Fibroblast of skin of left quadriceps (primary cell): ENCODE measurements at places on chromosomes 5 and 9.

- no peak for DNase-seq
Measured at GRCh38 chr9:16653491-16654399, 216.7 kb downstream of the BNC2 start.

- no peak for DNase-seq
Measured at GRCh38 chr5:178215280-178216002, 11.1 kb downstream of the HNRNPAB start.

- peak; percentile 87 for DNase-seq
Measured at GRCh38 chr5:53360811-53361210, 119.6 kb upstream of the FST start.

- peak; percentile 25 for DNase-seq
Measured at GRCh38 chr9:34413231-34413852, 36.6 kb upstream of the MYORG start.

- DNase-seq = no peak
Measured at GRCh38 chr9:97510797-97511654, 9.6 kb downstream of the TMOD1 start.

DNA sequence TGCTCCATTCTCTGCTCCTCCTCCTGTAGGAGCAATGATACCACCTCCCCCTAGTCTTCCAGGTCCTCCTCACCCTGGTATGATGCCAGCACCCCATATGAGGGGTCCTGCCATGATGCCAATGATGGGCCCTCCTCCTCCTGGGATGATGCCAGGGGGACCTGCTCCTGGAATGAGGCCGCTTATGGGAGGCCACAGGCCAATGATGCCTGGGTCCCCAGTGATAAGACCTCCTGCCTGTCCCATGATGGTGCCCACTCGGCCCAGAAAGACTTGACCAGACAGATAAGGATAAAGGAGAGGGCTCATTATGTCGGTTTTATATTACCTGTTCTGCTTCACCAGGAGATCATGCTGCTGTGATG lies 26.2 kb upstream of the IQGAP2 start:
- DNase-seq = no peak

GRCh38 chr9:80791836-80792235 lies 897.5 kb downstream of the TLE1 start:
- no peak for DNase-seq

DNA sequence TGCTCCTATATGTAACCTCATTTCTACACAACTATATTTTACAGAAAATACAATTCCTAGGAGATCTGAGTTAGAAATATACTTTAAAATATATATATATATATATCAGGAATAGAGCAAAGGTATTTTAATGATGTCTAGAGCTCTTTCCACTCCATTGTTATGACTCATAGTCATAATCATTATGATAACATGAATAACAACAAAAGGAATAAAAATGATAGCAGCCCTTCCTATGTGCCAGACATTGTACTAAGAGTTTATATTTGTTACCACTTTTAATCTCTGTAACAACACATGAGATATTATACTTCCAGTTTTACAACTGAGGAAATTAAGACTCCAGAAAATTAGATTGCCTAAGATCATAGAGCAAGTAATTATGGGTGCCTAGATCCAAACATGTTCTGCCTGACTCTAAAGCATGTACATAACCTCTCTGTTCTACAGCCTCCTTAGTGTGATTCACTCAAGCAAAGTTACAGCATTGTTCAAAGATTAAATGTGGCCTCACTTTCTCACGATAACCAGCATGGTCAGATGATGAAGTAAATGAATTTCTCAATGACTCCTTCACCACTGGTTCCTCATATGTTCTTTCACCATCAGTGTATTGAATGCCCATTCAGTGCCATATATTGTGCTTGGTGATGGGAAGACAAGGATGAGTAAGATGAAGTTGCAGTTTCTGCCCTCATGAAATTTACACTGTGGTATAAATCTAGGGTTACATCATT lies 452.1 kb downstream of the EFNA5 start:
- DNase-seq = no peak

DNA sequence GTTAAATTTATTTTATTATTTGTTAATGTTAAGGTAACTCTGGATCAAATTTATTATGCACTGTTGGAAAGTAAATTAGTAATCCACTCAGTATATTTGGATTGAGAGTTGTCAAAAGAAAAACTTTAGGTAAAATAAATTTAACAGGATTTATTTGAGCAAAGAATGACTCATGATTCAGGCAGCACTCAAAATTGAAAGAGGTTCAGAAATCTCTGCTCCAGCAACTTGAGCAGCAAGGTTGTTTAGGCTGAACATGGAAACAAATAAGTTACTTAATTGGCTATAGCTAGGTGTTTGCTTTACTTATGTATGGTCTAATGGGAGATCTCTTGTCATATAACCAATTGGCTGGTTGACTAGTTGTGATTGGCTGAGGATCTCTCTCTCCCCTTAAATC lies 296.2 kb upstream of the EDIL3 start:
- DNase-seq = no peak

- no peak for DNase-seq
Measured at GRCh38 chr5:90494043-90494442, 19.4 kb downstream of the POLR3G start.

GRCh38 chr9:135949501-135950134 lies 11.6 kb downstream of the UBAC1 start:
- no peak for DNase-seq

- DNase-seq = no peak
Measured at GRCh38 chr5:10577371-10578292, 13.8 kb downstream of the ANKRD33B start.

- DNase-seq = no peak
Measured at GRCh38 chr5:157371655-157372471, 88.2 kb upstream of the NIPAL4 start.

GRCh38 chr9:133919253-133920115 lies 72.6 kb downstream of the VAV2 start:
- DNase-seq = no peak

GRCh38 chr9:10168241-10168640 lies 444.6 kb downstream of the PTPRD start:
- DNase-seq = no peak

- DNase-seq = no peak
Measured at GRCh38 chr5:137015540-137016116, 483.5 kb downstream of the SPOCK1 start.

DNA sequence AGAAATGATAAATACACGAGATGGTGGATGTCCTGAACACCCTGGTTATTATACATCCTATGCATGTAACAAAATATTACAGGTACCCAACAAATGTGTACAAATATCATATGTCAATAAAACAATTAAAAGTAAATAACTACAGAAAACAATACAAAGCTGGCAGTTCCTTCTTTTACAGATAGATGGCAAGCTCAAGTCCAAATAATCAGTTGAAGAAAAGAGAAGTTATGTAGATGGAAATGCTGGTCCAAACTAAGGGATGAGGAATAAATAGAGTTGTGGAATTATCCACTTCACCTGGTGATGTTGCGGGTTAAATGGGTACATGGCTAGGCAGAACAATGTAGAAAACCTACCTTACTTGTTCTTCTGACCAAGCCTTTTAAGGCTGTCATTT lies 79.4 kb downstream of the PALM2AKAP2 start:
- DNase-seq = no peak

DNA sequence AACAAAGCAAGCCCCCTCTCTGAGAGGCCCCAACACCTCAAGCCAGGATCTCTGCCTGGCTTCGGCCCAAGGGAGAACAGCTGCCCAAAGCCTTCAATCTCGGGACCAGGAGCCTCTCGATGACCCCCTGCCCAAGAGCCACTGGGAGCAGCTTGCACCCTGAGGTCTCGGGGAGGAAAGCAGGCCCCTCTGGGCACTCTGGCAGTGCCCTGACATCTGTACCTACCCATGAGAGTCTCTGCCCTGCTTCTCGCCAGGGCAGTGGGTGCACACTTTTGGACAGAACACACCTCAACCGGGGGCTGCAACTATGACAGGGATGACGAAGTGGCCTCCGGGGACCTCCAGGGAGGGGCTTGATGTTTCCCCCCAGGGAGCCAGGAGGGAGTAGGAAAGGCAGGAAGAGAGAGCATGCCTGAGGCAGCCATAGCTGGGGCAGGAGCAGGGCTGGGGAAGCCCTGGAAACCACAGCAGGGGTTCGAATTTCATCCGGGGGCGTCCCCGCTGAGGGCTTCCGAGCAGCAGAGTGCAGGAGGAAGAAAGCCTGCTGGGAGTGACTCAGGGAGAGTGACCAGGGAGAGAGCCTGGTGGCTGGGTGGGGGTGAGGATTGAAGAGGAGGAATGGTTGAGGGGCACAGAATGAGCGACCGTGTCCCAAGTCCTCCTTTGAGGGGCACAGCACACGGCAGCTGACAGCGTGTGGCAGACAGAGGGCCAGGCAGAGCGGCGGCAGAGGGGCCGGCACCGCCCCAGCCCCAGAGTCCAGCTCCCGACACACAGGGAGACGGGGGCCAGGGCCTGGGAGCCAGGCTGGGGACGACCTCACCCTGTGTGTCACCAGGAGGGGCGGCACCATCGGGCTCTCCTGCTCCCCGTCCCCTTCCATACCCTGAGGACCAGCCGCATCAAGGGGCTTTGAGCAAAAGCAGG lies 1.8 kb downstream of the LPCAT1 start:
- DNase-seq = peak; percentile 39

DNA sequence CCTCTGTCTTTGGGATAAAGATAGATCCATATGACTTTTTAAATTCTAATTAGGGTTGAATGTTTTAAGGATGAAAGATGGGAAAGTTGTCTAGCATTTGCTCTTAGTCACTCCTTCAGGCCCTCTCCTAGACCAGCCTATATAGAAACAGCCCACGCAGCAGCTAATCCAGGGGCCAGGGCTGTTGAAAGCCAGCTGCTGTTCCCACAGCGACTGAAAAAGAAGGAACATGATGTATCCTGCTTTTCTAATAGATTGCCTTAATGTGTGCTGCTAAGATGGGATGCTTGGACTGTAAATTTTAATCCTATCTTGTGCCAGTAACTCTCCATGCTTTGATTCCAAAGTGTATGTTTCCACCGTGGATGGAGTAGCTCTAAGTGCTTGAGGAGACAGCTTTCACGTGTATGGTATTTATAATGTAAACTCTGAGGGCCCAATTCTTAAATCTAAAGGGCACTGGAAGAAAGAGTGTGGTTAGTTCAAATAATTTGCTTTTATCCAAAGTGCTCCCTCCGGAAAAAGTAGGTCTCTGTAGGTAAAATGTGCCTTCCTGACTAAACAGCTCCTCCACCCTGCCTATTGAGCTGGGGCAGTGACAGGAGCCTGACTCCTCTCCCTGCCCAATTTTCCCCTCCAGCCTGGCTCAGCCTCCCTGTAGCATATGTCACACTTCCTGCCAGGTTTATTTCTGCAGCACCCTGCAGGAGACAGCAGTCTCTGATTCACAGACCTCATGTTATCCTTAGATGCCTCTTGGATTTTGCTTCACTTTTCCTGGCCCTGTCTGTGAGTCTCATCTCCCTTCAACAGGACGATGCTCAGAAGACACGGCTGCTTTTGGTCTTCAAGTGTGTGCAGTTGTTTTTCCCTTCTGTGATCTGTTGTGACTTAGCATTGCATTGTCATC lies 33.2 kb downstream of the SLC36A1 start:
- no peak for DNase-seq

GRCh38 chr5:172713113-172713808 lies 57.7 kb downstream of the DUSP1 start:
- no peak for DNase-seq

DNA sequence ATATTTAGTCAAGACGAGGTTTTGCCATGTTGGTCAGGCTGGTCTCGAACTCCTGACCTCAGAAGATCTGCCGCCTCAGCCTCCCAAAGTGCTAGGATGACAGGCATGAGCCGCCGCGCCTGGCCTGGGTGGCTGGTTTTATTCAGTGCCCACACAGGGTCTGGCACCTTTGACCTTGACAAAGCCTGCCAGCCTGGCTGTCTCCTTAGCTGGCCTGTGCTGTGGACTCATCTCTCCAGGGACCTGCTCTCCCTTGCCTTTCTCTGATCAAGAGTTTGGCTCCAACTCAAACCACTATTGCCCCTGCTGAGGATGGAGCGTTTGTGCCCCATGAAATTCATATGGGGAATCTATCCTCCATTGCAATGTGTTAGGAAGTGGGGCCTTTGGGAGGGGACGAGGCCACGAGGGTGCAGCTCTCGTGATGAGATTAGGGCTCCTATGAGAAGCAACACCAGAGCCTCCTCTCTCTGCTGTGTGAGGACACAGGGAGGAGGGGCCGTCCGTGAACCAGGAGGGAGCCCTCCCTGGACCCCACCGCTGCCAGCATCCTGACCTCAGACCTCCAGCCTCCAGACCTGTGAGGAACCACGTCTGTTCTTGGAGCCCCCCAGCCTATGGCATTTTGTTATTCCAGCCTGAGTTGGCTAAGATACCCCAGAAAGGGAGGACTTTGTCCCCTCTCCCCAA lies 45.0 kb downstream of the MRPL36 start:
- DNase-seq = no peak

GRCh38 chr9:36893184-36893583 lies 140.9 kb downstream of the PAX5 start:
- DNase-seq = no peak
